HepG2 (cell line): ENCODE measurements at places on chromosomes 11 and 22. TPM values are rescaled to one million over a fixed set of nuclear protein-coding genes. Genes with fewer than 3 reads are reported as not detected.

GRCh38 chr11:130666781-130667251, 218.4 kb downstream of the ADAMTS15 start:
- no peak for DNase-seq

- DNase-seq: no peak
These were observed 12.1 kb upstream of the SF1 start for GRCh38 chr11:64790205-64791095.

DNA sequence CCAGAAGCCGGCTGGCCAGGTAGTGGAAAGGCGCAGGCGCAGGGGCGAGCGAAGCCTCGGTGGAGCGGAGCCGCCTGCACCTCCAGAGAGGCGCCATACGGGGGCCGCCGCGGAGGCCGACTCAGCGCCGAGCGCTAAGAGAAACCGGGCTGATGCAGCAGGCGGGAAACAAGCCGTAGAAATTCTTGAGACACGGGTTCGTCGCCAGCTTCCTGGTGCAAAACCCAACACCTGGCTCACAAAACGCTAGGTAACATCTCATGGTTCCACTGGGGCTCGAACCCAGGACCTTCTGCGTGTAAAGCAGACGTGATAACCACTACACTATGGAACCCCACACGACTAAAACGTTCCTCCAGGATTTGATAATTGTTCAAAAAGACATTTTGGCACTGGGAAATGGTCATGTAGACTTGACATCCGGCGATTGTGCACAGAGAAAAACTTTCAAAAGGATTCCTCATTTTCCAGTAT, 39.1 kb downstream of the OR4D9 start:
- DNase-seq: peak; percentile 94

- DNase-seq: no peak
These were observed 44.8 kb upstream of the EIF3M start for GRCh38 chr11:32538804-32539203.

DNA sequence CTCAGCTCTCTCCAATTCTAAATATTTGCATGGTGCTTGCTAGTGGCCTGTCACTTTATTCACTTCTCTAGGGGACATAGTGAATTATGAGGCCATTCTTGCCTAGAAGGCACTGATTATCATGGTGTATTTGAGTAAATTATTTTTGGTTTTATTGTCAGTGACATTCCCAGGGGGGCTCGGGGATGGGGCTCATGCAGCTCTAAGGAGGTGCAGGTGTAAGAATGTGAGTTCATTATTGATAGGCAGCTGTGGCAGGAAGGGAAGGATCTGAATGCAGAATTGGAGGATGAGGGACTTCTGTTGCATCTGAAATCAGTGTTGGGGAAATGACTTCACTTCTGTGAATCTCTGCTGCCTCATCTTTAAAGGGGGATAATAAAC, 53.7 kb upstream of the OR4B1 start:
- DNase-seq: no peak

- no peak for DNase-seq
These were observed 36.4 kb downstream of the DKK3 start for GRCh38 chr11:11971906-11972547.

GRCh38 chr22:48696371-48696770, 1131.3 kb downstream of the BRD1 start:
- DNase-seq: no peak

DNA sequence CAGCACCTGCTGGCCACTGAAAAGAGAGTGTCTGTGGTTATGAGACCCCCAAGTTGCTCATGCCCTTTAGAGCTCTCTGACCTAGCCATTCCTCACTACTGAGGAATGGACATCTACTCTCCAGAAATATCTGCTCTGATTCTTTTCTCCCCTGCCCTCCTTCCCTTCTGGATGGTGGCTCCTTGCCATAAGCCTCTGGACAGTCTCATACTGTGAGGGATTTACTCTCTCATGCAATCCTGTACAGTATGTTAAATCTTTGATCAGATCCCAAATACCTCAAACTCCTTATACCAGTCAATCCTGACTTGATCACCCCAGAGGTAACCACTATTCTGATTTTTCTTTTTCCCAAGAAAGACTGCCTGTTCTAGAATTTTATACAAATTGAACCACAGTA, 80.7 kb downstream of the ARHGAP20 start:
- DNase-seq: no peak

GRCh38 chr22:50294319-50294656, 13.2 kb downstream of the PLXNB2 start:
- DNase-seq: no peak

- DNase-seq: peak; percentile 40
These were observed 16.4 kb upstream of the SYVN1 start for GRCh38 chr11:65150509-65151299.

GRCh38 chr22:47445212-47445611, 682.8 kb downstream of the TBC1D22A start:
- no peak for DNase-seq

YDJC gene
- 27.0 and 32.0 TPM in 2 replicates for total RNA-seq

GLYAT gene
- total RNA-seq: not detected in 2 replicates

NRIP3 gene
- 0.07 and 0.24 TPM in 2 replicates for total RNA-seq

NEFH gene
- total RNA-seq: not detected in 2 replicates

DGAT2 gene
- 39.4 and 65.6 TPM in 2 replicates for total RNA-seq
